Ascending aorta (tissue), 2 donors: ENCODE measurements at places on chromosomes 16 and 17.

DNA sequence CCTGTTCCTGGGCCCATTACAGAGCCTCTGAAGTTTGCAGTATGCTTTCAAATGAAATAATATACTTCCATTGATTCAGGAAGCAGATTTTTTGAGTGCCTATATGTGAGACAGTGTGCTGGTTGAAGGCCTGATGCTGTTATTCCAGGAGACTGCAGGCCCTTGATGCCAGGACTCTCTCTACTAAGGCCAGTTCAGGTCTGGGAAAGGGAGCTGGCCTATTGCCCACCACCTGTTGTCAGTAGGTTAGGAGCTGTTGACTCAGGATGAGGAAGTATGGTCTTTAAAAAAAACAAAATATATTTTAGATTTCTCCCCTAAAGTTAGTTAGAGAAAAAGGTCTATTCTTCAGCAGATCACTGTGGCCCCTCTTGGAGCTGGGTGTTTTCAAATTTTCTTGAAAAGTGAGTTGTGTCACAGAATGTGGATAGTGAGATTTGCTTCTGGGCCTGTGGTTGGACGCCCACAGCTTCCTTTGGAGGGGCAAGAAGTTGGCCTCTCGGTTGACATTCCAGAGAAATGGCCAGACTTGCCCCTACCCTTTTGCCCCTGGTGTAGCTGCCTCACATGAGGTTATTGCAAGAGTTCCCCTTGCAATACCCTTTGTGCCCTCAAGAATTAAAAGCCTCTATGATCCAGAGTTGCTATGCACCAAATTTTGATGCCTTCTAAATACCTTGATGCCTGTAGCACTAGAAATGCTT lies 7.9 kb downstream of the ESRP2 start:
- DNase-seq: no peak

- peak; percentile 55 for DNase-seq
Observed at GRCh38 chr16:75116081-75116910, at the start of gene LDHD. LDHD (minus strand) TSS chr16:75116780; CDS start chr16:75116720, 60 bp downstream.

GRCh38 chr16:1917665-1918350 lies 407 bp downstream of the HS3ST6 start:
- DNase-seq: no peak

GRCh38 chr17:50708050-50709000 lies 611 bp upstream of the ANKRD40 start:
- no peak for DNase-seq

DNA sequence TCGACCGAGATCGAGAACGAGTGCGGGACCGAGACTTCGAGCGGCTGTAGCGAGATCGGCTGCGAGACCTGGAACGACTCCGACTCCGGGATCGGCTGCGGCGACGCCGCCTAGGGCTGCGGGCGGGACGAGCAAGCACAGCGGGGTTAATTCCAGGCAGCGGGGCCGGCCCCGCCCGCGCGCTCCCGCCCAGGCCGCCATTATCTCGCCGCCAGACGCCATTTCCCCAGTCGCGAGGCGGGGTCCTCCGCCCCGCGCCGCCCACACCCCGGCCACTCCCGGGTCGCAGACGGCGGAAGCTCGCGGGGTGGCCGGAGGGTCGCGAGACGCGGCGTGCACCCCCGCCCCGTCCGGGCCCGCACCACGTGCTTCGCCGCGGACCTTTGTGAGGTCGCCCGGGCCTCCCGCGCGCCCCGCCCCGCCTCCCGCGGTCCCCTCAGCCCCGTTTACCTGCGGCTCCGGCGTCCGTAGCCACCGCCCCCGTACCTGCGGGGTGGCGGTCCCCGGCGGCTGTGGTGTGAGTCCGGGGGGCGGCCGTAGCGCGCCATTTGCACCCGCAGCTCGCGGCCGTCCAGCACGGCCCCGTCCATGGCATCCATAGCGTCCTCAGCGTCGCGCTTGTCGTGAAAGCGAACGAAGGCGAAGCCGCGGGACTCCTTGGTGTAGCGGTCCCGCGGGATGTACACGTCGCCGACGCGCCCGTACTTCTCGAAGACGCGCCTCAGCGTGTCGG lies 616 bp downstream of the SRSF2 start:
- peak; percentile 85 for DNase-seq

GRCh38 chr17:58786586-58787295 lies 31.1 kb downstream of the PPM1E start:
- DNase-seq: no peak
